NCI-H774 (cell line): ENCODE measurements at places on chromosomes 4 and X.

- no peak for DNase-seq
These were observed 156.4 kb upstream of the TBL1X start for GRCh38 chrX:9308426-9308825.

GRCh38 chr4:64880557-64880956, 471.3 kb upstream of the TECRL start:
- DNase-seq = no peak

DNA sequence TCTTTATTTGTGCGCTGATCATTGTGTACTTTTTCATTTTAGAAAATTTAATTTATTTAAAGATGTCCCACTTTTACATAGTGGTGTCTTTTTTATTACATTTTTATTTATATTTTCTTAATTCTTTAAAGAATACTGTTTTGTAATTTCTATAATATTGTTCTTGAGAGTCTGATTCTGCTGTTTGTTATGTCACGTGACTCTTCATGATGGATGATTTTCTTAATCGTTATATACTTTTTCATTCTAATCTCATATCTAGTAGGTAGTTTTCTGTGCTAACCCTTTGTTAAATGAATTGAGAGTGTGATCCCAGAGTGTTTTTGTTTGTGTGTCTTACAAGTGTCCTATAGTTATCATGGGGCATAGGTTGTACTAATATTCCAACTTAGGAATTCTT, 568.2 kb upstream of the AMOT start:
- no peak for DNase-seq

- no peak for DNase-seq
These were observed 104.9 kb downstream of the AMELX start for GRCh38 chrX:11398139-11398538.

GRCh38 chrX:120380699-120381098, 18.8 kb downstream of the ATP1B4 start:
- no peak for DNase-seq

DNA sequence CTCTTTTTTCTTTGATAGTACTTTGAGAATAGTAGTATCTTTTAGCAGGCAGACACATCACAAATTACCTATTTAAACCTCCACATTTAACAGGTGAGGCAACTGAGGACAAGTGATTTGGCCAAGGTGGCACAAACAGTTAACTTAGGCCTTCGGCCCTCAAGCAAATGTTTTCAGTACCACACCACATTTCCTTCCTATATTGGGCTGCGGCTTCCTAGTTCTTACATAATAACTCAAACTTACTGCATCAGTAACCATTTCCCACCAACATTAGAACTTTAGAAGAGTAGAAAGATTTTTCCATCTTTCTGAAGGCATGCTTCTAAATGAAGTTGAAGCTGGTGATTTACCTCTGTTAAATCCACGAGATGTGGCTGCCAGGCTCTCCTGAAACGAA, 63.2 kb upstream of the SLC4A4 start:
- no peak for DNase-seq

GRCh38 chr4:185357211-185357610, 38.5 kb downstream of the LRP2BP start:
- DNase-seq = no peak

GRCh38 chrX:143635915-143636314, at the start of gene SLITRK4:
Gene SLITRK4, minus strand, starts transcription at chrX:143636101. Its CDS starts 4,993 bp downstream, at chrX:143631108.
- no peak for DNase-seq

DNA sequence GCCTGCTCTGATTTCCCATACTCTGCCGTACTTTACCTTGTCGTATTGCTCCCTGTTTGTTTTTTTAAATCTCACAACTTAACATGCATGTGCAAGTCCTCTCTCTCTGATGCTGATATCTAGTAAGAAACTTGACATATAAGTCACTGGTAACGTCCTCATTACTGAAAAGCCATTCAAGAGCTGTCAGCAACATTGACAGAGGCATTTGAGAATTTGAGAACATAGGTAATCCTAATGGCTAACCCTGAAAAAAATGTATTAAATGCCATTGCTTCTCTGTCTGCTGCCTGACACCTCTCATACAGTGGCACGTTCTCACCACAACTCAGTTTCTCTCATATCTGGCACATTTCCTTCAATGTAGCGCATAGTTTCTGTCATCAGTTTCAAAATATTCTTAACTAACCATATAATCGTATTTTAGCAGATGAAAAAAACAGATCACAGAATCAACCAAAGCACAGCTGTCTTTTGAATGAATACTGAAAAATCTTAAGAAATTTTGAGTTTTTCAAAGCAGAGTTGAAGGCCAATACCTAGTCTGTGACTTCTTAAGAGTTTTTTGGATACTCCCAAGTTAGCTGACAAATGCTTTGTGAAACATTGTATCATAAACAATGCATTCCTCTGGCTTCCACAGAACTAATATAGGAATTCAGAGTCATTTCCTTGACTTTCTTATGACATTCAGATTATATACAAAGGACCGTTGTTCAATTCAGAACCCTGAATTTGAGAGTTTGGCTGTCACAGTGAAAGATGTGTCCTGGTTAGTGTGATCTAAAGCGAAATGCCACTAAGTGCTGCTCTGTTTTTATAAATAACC, 996.4 kb downstream of the C4orf33 start:
- no peak for DNase-seq

- no peak for DNase-seq
These were observed 763.9 kb downstream of the TRAM1L1 start for GRCh38 chr4:116321471-116321870.

DNA sequence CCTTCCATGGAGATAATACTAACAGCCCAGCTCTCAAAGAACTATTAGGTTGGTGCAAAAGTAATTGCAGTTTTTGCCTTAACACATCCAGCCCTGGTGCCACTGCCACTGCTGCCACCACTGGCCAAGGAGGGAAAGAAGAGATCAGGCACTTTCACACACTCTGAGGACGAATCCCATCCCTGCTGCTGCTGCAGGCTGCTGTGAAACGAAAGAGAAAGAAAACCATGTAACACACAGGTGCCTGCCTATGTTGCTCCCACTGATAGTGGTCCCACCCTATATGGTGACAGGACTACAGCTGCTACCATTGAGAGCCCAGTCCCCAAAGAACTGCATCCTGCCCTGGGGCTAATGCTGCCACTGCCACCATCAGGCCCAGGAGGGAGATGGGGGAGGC, 35.1 kb downstream of the TMLHE start:
- no peak for DNase-seq

DNA sequence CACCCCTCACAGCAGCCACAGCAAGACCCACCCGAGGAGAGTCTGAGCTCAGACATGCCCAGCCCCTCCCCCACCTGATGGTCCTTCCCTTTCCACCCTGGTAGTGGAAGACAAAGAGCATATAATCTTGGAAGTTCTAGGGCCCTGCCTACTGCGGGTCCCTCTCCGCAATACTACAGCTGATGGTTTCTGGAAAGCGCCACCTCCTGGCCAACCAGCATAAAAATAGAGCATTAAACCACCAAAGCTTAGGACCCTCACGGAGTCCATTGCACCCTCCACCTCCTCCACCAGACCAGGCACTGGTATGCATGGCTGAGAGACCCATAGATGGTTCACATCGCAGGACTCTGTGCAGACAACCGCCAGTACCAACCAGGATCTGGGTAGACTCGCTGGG, 78.2 kb downstream of the SH3BGRL start:
- no peak for DNase-seq

GRCh38 chrX:40140706-40141499, 43.1 kb upstream of the BCOR start:
- no peak for DNase-seq

GRCh38 chrX:69216911-69217310, 51.7 kb upstream of the PJA1 start:
- no peak for DNase-seq

DNA sequence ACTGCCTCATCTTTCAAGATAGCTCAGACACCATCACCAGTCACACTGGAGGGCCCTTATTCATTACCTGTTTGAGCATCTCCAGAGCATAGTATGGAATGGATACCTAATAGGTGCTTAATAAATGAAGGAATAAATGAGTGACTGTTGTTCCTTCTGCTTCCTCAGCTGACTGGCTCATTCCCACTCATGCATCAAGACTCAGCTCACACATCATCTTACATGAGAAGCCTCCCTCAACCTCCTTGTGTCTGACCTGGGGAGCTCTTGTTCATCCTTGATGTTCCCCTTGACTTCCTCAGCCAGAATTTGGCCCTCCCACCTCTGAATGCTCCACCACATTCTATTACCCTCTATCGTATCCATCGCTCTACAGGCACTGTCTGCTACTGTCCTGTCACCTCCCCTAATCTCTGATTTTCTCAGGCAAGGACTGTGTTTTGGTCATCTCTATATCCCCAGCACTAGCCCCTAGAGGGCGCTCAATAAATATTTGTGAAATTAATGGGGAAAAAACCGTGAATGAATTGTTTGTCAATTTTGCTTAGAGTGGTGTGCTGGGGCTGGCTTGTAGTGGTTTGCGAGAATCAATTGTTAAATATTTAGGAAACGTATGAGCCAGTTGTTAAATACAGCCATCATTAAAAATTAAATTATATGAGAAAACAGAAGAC, 88.3 kb downstream of the NHSL2 start:
- DNase-seq = no peak

GRCh38 chrX:12137951-12138360, 317 bp upstream of the FRMPD4 start:
- no peak for DNase-seq

GRCh38 chr4:76607846-76608245, 172.8 kb downstream of the SHROOM3 start:
- no peak for DNase-seq

GRCh38 chr4:140266958-140267568, 106.4 kb upstream of the SCOC start:
- no peak for DNase-seq

DNA sequence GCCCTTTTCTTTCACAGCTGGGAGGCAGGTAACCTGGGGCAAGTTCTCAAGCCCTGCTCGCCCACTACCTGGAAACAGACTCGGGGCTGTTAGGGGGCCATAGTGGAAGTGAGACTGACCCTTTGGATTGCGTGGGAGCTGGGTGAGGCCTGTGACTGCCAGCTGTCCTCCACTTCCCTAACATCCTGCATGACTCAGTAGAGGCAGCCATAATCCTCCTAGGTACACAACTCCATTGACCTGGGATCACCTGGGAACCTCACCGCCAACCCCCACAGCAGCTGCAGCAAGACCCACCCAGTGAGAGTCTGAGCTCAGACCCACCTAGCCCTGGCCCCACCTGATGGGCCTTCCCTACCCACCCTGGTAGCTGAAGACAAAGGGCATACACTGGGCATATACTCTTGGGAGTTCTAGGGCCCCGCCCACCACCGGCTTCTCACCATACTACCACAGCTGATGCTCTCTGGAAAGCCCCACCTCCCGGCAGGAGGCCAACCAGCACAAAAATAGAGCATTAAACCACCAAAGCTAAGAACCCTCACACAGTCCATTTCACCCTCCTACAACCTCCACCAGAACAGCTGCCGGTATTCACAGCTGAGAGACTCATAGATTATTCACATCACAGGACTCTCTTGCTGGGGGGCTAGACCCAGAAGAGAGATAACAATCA, 61.1 kb upstream of the DCTD start:
- DNase-seq = no peak

DNA sequence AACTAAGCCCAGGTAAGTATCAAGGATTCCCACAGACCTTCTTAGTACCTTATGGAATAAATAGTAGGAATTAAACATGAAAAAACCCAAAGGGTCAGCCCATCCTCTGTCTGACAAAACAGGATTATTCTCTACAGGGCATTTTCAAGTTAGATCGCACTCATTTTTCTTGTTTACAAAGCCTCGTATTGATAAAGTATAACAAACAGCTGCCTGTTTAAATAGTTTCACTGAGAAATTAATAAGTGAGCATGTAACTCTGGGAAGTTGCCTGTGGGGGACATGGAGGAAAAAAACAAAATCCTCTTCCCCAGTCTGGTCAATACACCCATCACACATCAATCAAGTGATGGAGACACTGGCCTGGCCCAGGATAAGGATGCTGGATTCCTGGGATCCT, 48.5 kb downstream of the MAML3 start:
- no peak for DNase-seq

DNA sequence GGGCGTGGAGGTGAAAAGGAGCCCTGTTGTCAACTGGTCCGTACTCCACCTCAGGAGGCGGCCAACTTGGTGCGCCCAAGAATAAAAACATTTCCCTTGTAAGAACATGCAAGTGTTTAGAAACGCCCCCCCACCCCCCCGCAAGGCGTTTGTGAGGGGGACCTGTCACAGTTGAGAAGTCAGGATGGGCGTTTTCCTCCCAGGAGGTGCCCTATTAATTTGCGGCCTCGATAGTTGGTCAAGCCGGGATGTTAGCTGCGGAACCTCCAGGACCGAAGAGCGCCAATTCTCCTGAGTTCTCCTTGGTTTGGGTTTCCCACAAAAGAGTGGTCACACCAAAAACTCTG, 651 bp upstream of the SAP30 start:
- no peak for DNase-seq

DNA sequence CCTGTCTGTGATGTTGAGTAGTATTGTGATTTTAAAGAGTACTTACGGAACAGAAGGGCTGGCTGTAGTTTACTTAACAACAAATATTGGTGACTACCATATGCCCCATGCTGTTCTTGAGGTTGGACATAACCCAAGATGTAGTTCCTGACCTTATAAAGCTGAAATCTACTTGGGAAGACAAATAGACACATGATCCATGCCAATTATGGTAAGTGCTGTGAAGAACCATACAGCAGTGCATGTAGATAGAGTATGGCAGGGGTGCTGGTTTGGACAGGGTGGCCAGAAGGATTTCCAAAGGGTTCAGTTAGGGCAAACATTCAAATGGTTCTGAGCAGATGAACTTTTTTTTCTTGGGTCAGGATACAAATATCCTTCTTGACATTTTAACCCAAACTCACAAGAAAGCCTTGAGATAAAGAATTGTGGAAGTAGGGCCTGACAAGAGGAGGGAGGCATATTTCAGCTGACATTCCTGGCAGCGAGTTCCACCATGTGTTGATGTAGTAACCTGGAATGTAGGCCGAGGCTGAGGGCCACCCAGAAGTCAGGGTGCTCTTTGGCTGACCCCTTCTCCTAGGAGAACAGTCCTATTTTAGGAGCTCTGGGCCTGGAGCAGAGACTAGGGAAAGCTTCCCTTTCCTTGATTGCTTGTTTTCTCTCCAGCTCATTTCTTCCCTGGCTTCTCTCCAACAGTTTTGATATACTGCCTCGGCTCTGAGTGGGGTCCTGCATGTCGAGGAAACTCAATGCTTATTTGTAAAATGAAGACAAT, 74.2 kb downstream of the FREM3 start:
- peak; percentile 1 for DNase-seq

- DNase-seq = no peak
These were observed 63.1 kb downstream of the RTL9 start for GRCh38 chrX:110421500-110422455.

- no peak for DNase-seq
These were observed 55.1 kb downstream of the CLCN5 start for GRCh38 chrX:49977319-49978090.

DNA sequence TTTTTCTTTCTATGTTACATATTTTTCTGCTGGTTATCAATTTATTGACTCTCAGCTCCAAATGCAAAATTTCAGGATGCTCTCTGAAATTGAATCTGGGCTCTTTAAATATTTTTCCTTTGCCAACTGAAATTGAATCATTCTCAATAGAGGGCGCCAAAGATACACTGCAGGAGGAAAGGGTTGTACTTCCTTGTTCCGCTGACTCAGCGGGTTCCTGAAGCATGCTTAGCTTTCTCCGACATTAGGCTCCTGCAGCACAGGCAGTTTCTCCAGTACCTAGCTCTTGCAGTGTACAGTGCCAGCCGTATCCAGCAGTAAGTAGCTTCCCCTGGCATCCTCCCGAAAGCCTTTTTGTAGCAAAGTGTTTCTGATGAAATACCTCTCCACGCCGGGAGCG, 28.8 kb upstream of the CFAP47 start:
- peak; percentile 1 for DNase-seq

GRCh38 chr4:186778134-186778533, 54.5 kb upstream of the FAT1 start:
- DNase-seq = no peak

- DNase-seq = peak; percentile 24
These were observed 103.1 kb upstream of the TEX13D start for GRCh38 chrX:124229374-124229773.
